NCI-H2107 (cell line): ENCODE measurements at places on chromosomes 7 and 10.

DNA sequence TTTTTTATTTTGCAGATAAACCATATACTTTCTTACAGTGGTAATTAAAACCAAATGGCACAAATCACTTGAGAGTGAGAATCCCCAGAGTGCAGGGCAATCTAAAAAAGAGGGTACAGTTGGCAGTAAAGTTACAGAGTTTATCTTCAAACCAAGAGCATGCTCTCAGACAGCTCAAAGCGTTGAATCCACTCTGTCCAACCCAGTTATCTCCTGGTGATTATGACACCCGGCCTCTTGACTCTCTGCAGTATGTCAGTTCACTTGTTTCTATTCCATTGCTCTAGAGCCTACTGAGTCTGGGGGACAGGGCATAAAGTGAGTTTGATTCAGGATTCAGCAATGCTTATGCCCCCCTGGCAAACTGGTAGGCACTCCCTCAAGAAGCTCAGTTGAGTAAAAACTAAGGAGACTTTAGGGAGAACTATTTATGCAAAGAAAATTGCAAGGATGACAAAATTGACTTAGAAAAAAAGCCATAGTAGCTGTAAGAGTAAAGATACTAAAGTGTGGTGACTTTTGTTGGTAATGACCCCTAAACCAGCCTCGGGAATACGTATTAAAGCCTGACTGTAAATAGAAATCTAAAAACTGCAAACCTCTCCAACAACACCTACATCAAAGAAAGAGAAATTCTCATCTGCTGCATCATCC lies 55.5 kb downstream of the COL1A2 start:
- DNase-seq = no peak

- no peak for DNase-seq
Measured at GRCh38 chr7:158929306-158929705, 72.9 kb downstream of the DYNC2I1 start.

GRCh38 chr7:71229699-71230098 lies 97.8 kb downstream of the GALNT17 start:
- no peak for DNase-seq

- no peak for DNase-seq
Measured at GRCh38 chr10:133186416-133187090, 26.5 kb downstream of the KNDC1 start.

DNA sequence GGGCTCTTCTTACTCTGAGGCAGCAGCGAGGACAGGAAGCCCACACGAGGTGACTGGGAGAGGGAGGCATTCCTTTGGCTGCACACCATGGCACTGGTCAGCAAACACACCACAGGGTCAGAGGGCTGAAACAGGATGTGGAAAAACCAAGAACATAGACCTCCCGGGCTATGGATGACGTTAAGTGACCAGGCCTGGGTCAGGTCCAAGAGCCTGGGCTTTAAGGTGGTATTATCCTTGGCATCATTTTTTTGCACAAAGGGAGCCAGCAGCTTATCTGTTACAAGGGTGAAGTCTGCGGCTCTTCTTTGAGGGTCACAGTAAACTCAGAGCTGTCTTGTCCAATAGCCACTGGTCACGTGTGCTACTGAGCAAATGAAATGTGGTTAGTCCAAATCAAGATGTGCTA lies 7.0 kb downstream of the WDR91 start:
- DNase-seq = no peak

- no peak for DNase-seq
Measured at GRCh38 chr7:57274535-57275283, 142.5 kb upstream of the ZNF479 start.

GRCh38 chr10:129962872-129963640 lies 1.0 kb downstream of the EBF3 start:
- DNase-seq = no peak

DNA sequence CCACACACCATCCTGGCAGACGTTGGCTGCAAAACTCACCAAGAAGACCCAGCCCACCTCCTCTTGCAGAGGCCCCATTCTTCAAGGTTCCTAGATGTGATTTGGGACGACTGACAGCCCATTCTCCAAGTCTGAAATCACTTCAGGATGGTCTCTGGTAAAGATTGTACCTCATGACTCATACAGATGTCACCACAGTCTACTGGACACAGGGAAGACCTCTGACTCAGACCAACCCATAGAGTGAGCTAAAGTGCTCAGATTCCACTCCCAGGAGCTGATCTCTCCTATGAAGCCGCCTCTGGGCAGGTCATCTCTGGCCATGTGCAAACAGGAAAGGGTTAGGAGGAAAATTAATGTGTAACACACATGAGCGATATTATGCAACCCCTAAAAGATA lies 102.4 kb upstream of the VWC2 start:
- DNase-seq = no peak

- no peak for DNase-seq
Measured at GRCh38 chr7:130207033-130207432, 627 bp upstream of the SSMEM1 start.

- no peak for DNase-seq
Measured at GRCh38 chr10:30853066-30853465, 178.6 kb downstream of the ZNF438 start.

DNA sequence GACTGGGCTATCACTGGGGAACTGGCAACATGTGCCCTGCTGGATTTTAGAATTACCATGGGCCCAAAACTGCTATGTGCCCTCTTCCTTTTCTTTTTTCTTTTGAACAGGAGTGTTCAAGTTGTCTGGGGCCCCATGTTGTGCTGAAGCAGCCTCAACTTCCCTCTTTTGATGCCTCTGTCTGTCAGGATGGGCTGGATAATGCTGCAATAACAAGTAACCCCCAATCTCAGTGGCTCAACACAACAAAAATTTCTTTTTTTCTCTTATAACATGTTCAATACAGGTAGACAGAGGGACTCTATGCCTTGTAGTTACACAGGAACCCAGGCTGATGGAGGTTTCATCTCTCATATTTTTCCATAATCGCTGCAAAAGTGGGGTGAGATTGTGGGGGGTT lies 8.2 kb upstream of the PCBD1 start:
- DNase-seq = no peak
